Frontal cortex (tissue), 4 donors: ENCODE measurements at places on chromosomes 2 and 18.

GRCh38 chr2:202115479-202115971, 42.5 kb downstream of the KIAA2012 start:
- no peak for DNase-seq

DNA sequence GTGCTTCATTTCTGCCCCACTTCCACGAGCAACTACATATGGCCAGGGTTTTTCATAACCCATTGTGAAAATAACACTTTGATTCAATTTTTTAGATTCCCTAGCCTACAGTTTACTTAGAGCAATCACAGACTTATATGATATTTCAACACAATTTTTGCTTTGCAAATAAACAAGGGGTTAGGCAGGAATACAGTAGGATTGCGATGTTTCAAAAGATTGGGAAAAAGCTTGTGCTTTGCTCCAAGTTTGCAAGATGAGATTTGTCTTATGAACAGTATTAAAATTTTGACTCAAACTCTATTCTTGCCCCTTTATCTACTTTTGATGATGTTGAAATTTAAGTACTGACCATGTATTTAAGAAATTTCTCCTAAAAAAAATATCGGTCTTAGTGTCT, 814.5 kb upstream of the PIK3C3 start:
- no peak for DNase-seq

- DNase-seq: no peak
Observed at GRCh38 chr2:107932488-107932887, 53.8 kb upstream of the SLC5A7 start.

- DNase-seq: no peak
Observed at GRCh38 chr2:163469561-163469962, 266.2 kb downstream of the FIGN start.

DNA sequence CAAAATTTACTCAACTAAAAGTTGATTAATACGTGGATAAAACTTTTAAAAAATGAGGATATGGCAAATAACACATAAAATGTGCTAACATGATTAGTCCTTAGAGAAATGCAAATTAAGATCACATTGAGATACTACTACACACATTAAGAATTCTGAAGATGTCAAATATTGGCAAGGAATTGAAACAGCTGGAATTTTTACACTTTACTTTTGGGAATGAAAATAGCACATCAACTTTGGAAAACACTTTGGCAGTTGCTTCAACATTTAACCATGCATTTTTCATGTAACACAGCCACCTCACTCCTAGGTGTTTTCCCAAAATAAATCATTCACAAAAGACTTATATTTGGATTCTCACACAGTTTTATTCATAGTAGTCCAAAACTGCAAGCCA, 687.9 kb upstream of the SETBP1 start:
- DNase-seq: no peak

DNA sequence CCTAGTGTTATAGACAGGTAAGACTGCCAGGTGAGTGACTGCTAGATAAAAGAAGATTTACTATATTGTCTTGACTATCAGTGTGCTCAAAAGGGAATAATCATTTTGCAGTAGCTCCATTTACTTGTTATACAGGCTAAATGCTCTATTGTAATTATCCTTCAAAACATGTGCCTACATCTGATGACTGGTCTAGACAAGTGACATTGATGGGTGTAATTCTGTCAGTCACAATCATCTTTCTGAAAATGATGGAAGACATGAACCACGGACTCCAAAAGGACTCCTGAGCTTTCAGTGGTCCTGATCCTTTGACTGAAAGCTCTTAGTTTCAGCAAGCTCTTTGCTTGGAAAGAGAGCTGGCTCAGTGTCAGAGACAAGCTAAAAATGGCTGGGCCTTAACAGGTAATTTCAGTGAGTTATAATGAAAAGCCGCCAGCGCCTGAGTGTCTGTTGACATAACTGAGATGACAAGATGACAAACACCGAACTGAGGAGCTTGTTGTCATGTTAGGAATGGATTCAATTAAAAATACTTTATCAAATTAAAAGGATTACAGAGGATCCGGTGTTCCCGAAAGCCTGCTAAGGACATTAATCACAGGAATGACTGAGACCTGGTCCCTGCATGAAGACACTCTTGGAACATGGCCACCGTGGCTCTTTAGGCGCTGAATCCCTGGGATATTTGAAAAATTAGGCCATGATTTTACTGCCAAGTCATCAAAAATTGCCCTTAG, 141.7 kb downstream of the CMPK2 start:
- no peak for DNase-seq
